ENCODE measurements at places on chromosomes 11 and 22.
A peak's percentile ranks its signal among the peaks of the same experiment; 100 is the strongest.

- no peak for DNase-seq
These were observed 15.4 kb downstream of the ASRGL1 start for GRCh38 chr11:62352355-62353336.

- peak; percentile 26 for DNase-seq
These were observed 804 bp downstream of the KCNK4 start for GRCh38 chr11:64291752-64292459.

- no peak for DNase-seq
These were observed 10.0 kb downstream of the IGSF9B start for GRCh38 chr11:133946541-133947318.

- peak; percentile 51 for DNase-seq
These were observed 53.0 kb downstream of the GRAMD4 start for GRCh38 chr22:46673205-46673604.

DNA sequence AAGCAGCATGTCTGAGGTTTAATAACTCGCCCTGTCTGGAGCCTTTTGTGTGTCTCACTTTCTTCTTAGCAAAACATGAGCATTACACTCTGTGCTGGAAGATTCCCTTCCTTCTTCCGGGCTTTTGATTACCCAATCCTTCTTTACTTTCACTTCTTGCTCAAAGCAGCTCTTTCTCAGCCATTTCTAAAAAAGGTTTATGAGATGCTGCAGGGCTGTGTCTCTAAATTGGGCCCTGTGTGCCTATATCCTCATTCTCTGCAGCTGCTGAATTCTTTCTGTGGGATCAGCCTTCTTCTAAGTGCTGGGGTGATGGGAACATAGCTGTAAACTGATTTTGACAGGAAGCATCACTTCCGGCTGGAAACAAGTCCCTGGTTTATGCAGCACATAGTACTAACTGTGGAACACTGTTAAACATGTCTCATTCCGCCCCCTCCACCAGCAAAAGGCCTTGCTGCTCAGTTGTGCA is 71.8 kb downstream of the PIWIL4 start:
- peak; percentile 66 for DNase-seq

DNA sequence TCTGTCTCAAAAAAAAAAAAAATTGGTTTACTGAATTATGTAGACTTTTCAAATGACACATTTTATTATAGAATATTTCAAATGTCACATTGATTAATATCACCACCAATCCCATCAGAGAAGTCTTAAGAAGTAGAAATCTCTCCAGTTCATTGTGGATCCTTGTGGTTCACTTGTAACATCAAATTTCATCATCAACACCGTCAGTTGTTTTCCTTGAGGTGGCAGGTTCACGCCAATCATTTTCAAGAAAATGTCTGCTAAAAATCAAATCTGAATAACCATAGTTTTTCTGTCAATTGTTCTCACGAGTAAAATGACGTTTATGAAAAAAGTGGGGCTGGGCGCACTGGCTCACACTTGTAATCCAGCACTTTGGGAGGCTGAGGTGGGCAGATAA is 50.3 kb downstream of the TMPRSS5 start:
- no peak for DNase-seq

DNA sequence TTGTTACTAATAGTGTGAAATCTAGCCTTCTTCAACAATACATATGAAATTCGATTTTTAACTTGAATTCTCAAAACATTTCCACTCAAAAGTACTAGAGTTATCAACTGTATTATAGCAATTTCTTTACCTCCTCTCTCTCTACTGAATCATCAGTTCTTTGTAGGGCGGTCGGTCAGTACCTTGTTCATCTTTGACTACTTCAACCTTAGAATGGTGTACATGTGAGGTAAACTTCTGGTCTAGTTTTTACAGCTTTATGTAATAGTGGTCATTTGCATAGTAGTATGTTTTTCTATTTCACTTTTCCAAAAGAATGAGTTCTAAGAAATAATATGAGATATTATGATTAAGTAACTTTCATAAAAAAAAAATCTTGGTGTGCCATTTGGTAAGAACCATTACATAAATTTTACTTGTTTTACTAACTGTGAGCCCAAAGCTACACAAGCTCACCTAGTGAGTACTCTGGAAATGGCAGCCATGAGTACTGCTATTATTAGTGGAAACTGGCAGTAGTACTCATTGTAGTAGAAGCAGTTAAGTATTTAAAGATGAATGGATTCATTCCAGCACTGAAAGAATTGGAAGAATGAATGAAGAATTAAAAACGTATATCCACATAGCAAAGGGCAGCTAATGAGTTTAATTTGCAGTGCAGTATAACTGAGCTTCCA is 30.1 kb downstream of the SESN3 start:
- no peak for DNase-seq

DNA sequence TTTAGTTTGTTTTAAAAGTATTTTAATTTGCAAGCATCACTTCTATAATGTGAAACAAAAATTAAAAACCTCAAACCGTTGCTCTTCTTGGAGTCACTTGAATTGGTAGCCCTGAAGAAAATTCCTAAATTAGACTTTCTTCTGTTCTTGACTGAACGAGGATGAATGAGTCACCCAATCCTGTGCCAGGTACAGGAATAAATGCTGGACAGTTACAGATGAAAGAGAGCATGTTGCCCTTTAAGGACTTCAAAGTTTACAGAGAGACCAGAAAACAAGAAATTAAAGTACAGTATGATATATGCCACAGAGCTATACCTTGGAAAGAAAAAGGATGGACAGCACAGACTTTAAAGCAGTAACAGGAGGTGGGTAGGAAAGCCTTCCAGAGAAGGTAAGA is 41.3 kb upstream of the CXCR5 start:
- no peak for DNase-seq

- DNase-seq: no peak
These were observed 33.7 kb downstream of the SC5D start for GRCh38 chr11:121326230-121326629.

DNA sequence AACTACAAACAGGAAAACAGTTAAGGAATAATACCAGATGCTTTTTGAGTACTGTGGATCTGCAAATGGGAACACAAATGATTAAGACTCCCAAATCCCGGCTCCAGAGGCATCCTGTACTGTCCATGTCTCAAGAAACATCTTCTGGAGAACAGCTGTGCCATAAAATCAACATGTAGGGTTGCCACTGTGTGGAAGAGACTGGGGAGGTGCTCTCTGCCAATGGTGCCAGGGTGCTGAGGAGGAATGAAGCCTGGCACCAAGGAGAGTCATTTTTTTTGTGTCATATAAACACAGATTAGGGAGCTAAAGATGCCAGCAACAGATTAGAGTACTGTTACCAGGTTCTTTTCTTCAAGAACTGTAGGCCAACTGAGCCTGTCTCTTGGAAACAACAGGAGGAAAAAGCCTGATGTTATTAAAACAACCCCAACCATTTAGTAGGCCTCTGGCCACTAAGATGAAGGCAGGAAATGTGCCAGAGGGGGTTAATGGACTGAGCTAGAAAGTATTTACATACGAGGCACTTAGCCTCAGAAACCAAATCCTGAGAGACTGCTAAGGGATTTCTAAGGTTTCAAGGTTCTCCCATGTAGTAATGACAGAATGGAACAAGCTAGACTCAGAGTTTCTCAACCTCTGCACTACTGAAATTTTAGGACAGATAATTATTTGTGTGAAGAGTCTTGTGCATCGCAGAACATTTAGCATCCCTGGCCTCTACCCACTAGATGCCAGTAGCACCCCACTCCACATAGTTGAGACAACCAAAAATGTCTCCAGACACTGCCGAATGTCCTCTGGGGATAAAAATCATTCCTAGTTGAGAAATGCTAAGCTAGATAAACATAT is 54.6 kb upstream of the CHRM4 start:
- DNase-seq: peak; percentile 44

- no peak for DNase-seq
These were observed 37.9 kb downstream of the NECTIN1 start for GRCh38 chr11:119691020-119691666.

DNA sequence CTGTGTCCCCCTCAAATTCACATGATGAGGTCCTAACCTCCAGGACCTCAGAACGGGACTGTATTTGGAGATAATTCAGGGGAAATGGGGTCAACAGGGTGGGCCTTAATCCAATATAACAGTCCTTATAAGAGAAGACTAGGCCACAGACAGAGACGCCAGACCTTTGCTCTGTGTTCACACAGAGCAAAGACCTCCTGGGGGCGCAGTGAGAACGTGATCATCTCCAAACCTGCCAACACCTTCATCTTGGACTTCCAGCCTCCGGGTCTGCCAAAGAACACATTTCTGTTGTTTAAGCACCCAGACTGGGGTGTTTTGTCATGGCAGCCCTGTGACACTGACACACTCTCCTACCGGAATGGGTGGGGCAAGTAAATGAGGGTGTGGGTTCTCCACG is 250.2 kb downstream of the MN1 start:
- no peak for DNase-seq

DNA sequence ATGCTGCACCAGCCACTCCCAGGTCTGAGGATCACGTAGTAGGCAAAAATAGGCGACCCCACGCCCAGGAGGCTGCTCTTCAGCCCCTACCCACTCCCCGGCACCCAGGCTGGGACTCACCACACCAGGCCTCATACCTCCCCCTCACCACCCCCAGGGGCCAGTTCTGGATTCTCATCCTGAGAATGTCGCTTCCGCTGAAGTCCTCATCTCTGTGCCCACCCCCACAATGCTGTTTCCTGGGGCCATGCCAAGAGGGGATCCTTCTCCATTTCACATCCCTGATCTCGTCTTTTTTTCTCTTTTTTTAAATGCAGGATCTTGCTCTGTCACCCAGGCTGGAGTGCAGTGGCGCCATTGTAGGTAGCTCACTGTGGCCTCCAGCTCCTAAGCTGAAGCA is 1.7 kb upstream of the OSM start:
- DNase-seq: no peak

DNA sequence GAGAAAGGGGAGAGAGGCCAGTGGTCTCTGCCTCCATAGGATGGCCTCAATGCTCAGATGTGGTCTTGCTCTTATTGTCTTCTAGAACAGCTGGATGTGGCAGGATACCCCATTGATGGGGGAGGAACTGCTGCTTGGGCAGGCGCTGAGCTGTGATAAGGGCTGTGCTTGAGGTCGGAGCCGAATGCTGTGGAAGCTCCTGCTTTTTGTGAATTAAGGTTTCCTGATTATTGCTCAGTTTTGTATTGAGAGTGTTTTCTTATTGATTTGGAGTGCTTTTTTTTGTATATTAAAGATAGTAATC is 57.2 kb downstream of the CABIN1 start:
- no peak for DNase-seq

DNA sequence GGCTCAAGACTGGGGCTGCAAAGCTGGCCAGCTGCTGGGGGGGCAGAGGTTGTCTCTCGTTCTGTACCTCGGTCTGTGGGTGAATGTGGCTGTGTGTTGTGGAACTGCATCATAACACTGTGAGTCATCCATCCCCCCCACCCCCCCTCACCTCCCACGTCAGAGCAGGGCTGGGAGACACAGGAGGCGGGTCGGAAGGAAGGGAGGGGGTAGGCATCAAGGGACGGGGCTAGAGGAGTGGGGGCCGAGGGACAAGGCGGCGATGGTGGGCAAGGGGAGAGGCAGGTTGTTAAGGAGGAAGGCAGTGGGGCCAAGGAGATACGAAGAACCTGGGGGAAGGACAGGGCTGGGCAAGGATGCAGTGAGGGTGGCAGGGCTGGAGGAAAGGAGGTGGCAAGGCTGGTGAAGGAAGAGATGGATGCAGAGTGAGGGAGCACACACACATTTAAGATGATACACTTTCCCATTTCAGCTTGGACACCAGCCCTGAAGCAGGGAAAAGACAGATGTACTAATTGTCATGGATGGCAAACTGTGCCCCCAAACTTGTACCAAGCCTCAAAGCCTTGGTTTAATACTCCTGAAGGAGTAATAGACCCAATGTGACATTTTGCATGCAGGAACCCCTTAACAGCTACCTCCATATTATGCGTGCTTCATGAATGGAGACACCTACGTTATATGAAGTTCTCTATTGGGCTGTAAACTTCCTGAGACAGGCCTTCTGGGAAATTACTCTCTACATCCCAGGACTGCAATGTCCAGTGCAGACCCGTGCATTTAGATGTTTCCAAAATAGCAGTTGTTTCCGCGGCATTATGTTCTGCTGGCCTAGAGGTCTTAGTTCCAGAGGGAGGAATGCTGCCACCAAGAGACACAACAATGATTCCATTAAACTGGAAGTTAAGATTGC is at the start of gene YPEL4:
Gene YPEL4 (minus strand): TSS at position 87 of the 913 bp plus-strand sequence. CDS start 2,805 bp downstream, outside the sequence.
- peak; percentile 73 for DNase-seq

DNA sequence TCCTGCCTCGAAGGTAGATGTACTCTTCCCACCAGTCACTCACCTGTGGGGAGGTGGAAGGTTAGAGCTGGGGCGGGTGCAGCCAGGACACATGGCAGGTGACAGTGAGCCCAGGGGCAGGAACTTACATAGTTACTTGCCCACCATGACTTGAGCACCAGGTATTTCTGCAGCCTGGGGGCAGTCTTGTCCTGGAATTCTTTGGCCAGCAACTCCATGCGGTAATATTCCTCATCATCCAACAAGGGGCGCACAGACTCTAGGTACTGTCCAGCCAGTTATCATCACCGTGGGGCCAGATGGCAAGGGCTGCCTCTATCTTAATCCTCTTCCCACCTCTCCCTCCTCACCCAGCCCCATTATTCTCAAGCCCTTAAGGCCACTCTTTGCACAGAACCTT is 2.2 kb downstream of the CPT1B start:
- DNase-seq: peak; percentile 47

DNA sequence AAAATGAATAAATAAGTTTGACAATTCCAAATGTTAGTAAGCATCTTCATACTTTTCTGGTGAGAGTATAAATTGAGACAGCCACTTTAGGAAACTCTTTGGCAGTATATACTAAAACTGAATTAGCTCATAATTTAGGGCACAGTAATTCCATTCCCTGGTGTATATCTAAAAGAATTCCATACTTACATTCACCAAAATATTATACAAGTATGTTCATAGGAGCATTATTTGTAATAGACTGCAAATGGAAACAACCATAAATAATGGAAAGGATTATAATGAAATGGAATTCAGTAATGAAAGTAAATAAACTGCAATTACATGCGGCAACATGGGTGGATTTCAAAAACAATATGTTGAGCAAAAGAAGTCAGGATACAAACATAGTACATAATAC is 315.8 kb upstream of the LRRC4C start:
- no peak for DNase-seq

- no peak for DNase-seq
These were observed 2.5 kb downstream of the LARGE2 start for GRCh38 chr11:45924927-45925326.

DNA sequence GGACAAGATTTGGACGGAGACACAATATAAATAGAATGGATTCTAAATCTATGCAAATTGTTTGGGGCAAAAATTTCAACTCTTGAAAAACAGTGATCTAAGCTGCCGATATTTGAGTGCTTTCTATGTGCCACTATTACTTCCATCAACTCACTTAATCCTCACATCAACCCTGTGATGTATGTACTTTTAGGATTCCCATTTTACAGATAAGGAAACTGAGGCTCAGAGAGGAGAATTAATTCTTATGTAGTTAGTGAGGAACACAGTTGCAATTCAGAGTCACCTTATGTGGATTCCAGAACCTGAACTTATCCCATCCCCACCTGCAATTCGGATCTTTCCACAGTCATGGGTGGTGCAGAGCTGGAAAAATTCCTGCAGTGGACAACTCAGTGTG is 60.3 kb downstream of the TSPAN18 start:
- DNase-seq: no peak

- no peak for DNase-seq
These were observed 125.9 kb upstream of the SPON1 start for GRCh38 chr11:13836666-13837065.

GRCh38 chr11:27423125-27423524 is 49.5 kb downstream of the LGR4 start:
- DNase-seq: peak; percentile 83
